Activated T-helper 9 cell treated with anti-CD3 and anti-CD28 coated beads, Interleukin-2, amount 50 U/mL, for 16 hours (primary cell): ENCODE measurements at places on chromosomes 5 and 9.

GRCh38 chr5:87137283-87137682, 130.4 kb upstream of the RASA1 start:
- no peak for DNase-seq

DNA sequence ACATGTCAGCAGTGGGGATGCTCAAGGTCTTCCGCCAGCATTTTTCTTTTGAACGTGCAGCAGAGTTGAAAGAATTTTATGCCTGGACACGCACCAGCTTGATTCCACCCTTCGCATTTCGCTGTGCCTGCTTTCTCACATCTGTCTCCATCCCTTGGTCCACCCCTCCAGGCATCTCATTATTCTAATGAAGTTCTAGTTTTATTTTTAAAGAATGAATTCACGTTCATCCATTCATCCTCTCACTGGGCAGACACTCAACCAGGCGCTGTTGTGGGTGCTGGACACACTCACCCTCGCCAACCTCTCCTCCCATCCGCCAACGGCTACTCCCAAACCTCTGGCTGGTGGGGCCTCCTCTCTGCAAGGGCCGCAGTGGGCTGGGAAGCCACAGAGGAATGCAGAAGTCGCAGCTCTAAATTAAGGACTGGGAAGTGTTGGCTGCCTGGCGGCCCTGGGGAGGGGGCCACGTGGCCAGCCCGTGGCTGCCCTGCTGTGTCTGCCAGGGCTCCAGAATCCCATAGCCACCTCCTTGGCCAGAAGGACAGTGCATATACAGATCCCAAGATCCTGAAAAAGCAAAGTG, 6.7 kb downstream of the SUSD3 start:
- no peak for DNase-seq

GRCh38 chr9:130607640-130608420, 28.5 kb downstream of the FUBP3 start:
- no peak for DNase-seq

DNA sequence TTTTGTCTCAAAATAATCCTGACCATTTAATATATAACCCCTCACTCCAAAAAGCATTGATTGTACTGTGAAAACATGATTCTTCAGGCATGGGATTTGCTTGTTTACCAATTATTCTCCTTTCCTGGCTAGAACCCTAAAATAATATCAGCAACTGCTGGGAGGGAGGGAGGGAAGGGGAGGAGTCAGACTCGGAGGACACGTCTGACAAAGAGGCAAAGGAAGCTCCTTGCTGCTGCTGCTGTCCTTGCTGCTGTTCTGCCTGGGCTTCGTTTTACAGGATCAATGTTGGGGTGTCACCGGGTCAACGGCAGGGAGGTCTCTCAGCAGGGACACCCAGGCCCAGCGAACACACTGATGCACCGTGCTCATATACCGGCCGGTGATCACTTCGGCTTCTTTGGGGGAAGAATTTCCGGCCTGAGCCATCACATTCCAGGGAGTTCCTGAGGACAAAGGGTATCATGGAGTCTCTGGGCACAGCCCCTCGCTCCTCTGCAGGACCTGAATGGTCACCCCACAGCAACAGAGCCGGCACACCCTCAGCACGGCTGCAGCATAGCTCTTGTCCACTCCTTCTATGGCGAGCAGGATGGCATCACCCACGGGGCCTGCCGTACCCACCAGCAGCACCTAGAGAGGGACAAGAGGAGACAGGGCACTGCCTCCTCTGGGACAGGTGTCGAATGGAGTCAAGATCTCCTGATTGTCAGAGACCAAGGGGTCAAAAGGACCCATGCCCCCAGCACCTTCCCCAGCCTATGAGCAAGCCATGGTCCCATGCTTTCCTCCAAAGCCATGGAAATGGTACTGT, 27.9 kb downstream of the MED10 start:
- no peak for DNase-seq

DNA sequence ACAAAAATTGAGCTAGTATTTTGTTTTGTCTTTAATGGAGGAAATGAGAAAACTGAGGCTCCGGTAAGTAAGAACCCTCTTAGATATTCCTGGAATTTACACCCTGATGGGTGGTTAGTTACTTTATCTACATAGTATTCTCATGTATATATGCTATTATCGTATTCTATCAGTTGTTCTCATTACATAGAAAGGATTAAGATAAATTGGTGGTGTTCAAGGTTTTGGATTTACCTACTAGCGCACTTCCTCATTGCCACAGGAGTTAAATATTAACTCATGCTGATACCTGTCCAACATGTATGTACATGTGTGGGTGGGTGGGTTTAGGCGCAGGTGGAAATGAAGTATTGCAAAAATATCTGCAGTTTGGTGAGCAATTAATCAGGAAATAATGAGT, 61.1 kb upstream of the IFNE start:
- no peak for DNase-seq

- DNase-seq, result no peak
Observed at GRCh38 chr5:74866596-74867162, 492 bp upstream of the FAM169A start.

GRCh38 chr5:32572778-32573480, 12.4 kb upstream of the SUB1 start:
- no peak for DNase-seq

GRCh38 chr5:180115326-180116076, 43.9 kb upstream of the RNF130 start:
- no peak for DNase-seq

DNA sequence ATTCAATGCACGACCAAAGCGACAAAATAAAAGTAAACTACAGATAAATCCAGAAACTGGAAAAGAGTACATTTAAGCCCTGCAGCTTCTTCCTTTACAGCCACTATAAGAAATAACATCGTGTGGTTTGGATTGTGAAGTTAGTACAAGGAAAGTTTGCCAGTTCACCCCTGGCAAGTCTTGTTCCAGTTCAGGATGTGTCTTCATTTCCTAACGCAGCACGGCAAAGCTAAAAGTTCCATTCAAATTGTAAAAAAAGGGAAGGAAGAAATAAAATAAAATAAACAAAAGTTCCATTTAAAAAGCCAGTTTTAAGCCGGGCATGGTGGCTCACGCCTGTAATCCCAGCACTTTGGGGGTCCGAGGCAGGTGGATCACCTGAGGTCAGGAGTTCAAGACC, 83.3 kb upstream of the RETREG1 start:
- DNase-seq, result no peak

GRCh38 chr9:134243778-134244467, 79.6 kb upstream of the RNU6ATAC start:
- DNase-seq, result no peak

DNA sequence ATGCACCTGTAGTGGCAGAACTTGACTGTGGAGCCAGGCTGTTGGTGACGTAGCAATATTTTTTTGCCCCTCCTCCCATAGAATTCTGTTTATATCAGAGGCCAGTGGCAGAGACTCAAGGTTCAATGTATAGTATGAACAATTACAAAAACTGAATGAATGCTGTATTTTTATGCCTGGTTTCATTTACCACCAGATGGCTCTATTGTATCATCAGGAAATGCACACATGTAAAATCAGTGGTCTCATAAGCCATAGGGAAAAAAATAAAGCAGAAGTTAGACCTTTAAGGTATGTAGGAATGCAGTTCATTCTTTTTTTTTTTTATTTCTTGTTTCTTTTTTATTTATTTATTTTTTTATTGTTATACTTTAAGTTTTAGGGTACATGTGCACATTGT, 43.6 kb downstream of the CCDC192 start:
- no peak for DNase-seq

GRCh38 chr9:3004572-3004971, 160.7 kb upstream of the PUM3 start:
- DNase-seq, result no peak

- no peak for DNase-seq
Observed at GRCh38 chr5:121795511-121795910, 56.2 kb upstream of the FTMT start.

- no peak for DNase-seq
Observed at GRCh38 chr5:351921-352245, 30.4 kb downstream of the AHRR start.

- no peak for DNase-seq
Observed at GRCh38 chr5:142059304-142059940, 46.6 kb upstream of the GNPDA1 start.
